Endothelial cell (in vitro differentiated cells): ENCODE measurements at places on chromosomes 16 and 17.
A peak's percentile ranks its signal among the peaks of the same experiment; 100 is the strongest.

DNA sequence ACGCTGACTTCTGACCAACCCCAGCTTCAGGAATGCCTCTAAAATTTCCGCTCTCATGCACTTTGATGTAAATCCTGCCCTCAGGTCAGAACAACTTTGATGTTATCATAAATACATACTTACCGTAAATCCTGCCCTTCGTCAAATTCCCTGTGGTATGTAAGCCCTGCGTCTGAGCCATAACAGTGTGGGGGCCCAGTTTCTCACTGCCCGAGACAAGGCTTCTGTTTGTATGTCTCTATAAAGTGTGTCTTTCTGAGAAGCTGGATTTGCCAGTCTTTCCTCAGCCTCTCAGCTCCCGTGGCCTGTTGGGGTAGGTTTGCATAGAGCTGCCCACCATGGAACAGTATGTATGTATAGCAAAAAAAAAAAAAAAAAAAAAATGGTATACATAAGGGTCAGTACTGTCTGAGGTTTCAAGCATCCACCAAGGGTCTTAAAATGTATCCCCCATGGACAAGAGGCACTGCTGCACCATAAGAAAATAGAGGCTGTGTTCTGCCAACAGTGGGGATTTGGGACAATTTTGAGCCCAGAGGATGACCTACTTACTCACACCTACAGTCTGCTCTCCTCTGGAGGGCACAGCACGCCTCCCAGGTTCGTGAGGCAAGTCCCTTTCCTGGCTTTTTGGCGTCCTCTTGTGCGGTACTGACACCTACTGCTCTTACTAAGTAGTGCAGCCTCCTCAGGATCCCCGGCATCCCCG is 17.5 kb downstream of the PRMT7 start:
- DNase-seq, result peak; percentile 79

DNA sequence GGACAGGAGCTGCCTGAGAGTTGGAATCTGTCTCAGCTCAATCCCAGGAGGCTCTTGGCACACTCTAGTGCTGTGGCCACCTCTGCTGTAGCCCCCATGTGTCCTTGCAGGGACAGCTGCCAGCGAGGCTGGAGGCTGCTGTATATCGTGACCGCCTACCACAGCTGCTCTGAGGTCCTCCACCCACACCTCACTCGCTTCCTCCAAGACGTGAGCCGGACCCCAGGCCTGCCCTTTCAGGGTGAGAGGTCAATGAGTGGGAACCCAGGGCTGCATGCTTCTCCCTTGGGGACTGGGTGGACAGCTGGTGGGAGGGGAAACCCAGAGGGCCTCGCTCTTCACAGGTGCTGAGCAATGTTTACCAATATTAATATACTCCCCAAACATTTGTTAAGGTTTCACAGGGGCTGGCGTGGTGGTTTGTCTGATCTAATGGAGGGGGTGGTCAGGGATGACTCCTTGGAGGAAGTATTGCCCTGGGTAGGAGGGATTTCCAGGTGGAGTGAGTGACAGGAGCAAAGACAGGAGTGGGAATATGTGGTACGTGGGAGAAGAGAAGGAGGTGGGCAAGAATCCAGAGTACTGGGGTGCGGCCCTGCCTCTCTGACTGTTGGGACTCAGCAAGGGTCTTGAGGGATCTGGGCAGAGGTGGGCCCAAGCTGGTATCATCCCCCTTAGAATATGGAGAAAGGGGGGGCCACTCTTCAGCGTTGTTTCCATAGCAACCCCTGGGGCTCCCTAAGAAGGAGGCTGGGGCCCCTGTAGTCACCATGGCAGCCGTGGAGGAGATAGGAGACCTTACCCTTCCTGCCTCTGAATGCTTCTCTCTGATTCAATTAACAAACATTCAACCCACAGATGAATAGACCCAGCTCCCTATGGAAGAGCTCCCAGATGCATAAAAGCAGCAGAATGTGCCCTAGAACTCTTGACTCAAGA is 22.2 kb upstream of the ALKBH5 start:
- DNase-seq, result no peak

- DNase-seq, result no peak
Measured at GRCh38 chr17:388087-388486, 35.5 kb upstream of the RPH3AL start.

DNA sequence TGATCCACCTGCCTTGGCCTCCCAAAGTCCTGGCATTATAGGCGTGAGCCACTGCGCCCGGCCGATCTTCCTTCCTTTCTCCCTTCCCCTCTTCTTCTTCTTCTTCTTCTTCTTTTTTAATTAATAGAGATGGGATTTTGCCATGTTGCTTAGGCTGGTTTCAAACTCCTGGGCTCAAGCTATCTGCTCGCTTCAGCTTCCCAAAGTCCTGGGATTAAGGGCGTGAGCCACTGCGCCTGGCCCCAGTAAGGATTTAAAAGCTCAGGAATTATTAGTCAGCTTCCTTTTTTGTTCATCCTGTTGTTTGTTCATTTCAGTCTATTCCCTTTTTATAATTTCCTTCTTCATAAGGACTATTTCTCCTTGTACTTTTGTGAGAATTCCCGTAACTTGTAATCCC is 32.7 kb upstream of the LRRC37A start:
- DNase-seq, result no peak

DNA sequence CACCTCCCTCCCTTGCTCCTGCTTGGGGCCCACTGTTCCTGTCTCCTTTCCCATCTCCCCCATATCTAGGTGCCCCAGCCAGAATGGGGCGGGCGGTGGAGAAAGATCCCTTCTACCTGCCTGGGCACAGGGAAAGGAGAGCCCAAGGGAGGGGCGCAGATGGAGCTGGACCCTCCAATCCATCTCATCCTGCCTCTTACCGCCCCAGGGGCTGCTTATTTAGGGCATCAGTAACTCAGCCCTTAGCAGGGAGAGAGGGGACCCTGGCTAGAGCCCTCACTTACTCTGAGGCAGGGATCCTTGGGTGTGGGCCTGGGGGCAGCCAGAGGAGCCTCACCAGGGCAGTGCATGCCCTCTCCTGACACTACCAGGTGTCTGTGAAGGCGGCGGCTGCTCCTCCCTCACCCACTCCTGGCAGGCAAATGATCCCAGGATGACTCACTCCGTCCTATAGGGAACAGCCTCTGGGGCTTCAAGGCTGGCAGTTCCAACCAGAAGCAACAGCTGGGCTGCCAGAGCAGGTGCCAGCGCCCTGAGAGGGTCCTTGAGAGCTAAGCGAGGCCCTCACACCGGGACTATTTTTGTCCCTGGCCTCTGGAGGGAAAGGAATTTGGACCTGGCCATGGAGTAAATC is 16.3 kb upstream of the BCAR1 start:
- no peak for DNase-seq

- peak; percentile 69 for DNase-seq
Measured at GRCh38 chr17:60036796-60037677, 41.7 kb downstream of the HEATR6 start.

GRCh38 chr17:62572888-62573401 is 54.5 kb upstream of the MRC2 start:
- no peak for DNase-seq

GRCh38 chr16:66295761-66296546 is 70.5 kb upstream of the CDH5 start:
- DNase-seq, result no peak

DNA sequence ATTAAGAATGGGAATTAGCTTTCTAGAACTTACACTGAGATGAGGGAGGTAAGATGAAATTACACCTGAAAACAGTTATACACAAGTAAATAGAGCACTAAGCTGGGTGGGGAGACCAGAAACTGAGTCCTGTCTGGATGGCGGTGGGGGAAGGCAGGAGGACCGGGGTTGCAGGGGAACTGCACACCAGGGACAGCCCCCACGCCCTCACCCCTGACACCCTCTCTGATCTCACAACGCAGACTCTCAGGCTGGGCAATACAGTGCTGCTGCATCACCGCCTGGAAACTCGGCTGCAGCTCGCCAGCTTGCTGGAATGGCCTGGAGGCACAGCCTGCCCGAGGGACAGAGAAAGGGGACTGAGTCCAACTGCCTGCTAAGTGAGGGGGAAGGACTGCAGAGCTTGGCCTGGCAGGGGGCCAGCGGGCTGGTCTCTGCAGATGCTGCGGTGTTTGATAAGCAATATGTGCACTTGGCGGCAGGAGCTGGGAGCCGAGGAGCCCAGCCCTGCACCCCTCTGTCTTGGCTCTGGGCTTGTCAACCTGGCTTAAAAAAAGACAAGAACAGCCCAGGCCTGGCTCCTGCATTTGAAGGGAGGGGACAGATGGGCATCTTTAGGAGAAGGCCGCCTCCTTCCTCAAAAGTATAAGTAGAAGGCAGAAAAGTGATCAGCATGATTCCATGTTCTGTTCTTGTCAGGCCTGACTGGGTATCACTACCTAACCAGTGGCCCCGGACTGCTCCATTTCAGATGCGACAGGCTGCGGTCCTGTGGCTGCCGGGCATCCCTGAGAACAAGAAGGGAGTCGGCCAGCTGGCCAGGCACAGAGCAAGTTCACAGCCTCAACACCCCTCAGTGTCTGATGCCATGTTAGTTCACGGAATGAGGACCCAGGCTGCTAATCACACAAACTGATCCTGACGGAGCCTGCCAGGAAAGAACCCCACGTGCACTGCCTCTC is 30.2 kb downstream of the SPHK1 start:
- DNase-seq, result no peak

GRCh38 chr17:70772761-70773160 is 603.4 kb downstream of the KCNJ2 start:
- no peak for DNase-seq

DNA sequence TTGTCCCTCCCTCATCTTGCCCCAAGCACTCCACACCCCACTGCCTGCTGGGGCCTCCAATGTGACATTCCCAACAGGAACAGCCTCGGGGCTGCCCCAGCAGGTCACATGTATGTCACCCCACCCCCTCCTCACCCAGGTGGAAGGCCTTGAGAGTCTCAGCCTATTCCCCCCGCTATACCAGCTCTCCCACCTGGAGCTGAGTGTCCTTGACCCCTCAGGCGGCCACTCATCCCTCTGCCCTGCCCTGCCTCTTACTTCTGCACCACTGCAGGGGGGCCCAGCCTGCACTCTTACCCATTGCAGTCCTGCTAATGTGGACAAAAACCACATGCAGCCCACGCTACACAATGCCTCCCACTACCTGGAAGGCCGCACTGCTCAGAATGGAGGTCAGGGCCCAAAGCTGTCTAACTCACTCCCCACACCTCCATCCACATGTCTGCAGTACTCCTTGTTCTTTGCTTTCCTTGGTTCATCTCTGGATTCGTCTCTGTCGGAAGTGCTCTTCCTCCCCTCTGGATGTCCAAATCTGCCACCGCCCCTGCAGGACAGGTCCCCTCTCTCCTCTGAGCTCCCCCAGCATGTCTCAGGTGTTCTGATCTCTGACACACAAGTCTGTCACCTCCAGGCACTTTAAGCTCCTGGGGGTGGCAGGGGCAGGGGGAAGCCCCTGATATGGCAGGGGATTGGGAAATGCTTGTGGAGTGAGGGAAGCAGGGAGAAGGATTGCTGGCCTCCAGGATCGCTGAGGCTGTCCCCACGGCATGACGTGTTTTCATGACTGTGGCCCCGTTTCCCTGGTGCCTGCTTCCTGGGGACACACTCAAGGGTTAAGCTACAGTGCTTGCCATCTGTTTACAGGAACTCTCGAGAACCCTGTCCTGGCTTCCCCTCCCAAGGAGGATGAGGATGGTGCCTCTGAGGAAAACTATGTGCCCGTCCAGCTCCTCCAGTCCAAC is 20.8 kb downstream of the TRPV2 start:
- no peak for DNase-seq

GRCh38 chr16:25957707-25958106 is 265.9 kb downstream of the HS3ST4 start:
- no peak for DNase-seq

DNA sequence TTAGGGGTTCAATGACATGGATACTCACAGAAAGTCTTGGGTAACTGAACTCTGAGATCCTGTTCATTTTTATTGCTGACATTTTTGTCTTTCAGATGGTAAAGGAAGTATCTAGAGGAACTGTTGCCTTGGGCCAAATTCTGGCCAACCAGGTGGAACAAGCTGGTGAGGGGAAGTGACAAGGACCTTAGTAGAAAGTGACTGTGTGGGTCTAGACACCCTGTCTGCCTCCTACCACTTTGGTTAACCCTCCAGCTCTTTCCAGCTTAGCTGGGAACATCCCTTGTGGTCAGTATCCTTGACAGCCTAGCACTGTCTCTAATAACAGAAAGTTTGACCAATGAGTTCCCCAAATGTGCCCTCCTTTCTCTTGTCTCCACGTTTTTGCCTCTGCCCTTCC is 28.8 kb upstream of the PRKCB start:
- DNase-seq, result no peak

- no peak for DNase-seq
Measured at GRCh38 chr17:12642034-12642433, 23.7 kb upstream of the MYOCD start.

DNA sequence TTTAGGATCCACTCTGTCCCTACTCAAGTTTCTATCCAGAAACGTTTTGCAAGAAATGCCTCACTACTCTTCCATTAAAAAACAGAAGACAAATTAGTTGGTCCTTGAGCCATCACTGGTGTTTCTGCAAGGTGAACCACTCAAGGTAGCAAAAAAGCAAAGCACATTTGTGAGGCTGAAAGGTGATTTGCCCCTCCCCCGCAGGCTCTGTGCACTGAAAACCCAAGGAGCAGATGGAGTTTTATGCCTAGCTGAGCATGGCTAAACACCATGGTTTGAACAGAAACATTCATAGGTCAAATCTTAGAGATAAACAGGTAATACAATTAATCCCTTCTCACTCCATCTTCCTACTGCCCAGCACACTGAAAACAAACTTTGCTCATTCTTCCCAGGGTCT is 538.2 kb upstream of the CDH5 start:
- DNase-seq, result no peak

- DNase-seq, result no peak
Measured at GRCh38 chr17:72921347-72922054, 171.0 kb downstream of the SLC39A11 start.

DNA sequence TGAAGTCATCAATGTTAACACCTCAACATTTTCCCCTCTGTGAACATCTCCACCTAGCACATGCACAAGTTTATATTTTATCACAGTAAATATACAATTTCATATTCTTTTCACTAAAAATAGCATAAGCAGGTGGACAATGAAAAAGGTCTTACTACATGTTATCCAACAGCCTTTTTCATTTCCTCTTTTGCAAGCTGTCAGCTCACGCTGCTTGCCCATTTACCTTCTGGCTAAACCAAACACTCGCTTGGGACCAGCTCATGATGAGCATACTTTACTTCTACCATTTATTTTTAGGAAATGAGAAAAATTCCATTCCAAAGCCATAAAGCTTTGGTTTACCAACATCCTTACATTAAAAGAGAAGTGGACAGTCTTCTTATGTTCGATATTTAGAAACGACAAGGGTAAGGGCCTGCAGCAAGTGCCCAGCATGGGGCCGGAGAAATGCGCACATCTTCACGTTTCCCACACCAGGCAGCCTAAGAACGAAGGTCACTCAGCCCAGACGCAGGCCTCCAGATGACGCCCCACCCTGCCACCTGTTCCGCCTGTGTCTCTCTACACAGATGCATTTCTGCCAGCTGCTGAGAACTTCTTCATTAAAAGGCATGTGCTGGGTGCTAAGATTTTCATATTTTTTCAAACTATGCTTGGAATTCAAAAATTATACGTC is 13.9 kb downstream of the SNN start:
- no peak for DNase-seq
